NCI-H510A treated with DMSO at 0.1 percent for 48 hours (cell line): ENCODE measurements at places on chromosomes 16 and 17.

DNA sequence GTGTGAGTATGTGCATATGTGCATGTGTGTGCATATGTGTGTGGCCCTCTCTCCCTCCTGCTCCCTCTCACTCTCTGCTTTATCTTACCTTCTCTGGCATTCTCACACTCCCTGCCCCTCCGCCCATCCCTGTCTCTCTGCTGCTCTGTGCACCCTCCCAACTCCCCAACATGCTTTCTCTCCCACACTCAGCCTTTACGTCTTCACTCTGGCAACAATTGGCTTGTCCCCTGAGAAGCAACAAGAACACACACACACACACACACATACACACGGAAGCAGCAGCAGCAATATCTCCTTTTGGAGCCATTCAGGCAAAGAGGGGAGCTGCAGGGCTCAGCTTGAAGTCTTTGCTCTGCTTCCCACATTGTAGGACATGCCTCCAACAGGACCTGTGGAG is 27.8 kb downstream of the PITPNM3 start:
- no peak for DNase-seq

- no peak for DNase-seq
These were observed 32.3 kb downstream of the CLEC16A start for GRCh38 chr16:10976634-10977033.

DNA sequence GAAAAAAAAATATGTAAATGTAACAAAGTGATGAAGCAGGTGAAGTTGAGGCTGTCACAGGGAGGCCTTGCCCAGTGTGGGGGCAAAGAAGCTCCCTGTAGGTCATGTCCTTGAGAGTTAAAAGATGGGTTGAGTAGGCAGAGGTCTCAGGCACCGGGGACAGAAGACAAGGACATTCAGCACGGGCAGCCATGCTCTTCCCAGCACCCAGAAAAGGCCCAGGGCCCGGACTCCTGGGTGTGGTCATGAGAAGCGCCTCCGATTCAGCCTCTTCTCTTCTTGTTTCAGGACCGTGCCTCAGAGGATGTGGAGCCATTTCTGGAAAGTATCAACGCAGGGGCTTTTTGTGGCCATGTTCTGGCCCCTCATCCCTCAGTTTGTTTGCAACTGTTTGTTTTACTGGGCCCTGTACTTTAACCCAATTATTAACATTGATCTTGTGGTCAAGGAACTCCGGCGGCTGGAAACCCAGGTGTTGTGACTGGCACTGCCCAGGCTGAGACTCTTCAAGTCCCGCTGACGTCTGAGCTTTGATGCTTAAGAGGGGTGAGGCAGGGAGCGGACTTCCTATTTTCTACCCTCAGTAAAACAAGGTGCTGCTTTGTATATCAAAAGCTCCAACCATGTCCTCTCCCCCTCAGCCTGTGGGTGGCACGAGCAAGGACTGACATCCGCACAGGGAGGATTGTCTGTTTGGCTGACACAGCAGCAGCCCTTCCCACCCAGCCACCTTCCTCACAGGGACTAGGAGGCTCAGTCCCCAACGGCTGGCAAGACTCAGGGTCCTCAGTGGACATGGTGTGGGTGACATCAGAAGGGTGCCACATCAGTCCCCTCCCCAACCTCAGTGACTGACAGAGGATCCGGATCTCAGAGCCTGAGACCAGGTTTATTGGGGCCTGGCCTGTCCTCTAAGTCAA is 26.5 kb downstream of the PLA2G10 start:
- DNase-seq, result no peak

GRCh38 chr17:65888649-65889048 is 303.3 kb downstream of the CEP112 start:
- DNase-seq, result no peak

DNA sequence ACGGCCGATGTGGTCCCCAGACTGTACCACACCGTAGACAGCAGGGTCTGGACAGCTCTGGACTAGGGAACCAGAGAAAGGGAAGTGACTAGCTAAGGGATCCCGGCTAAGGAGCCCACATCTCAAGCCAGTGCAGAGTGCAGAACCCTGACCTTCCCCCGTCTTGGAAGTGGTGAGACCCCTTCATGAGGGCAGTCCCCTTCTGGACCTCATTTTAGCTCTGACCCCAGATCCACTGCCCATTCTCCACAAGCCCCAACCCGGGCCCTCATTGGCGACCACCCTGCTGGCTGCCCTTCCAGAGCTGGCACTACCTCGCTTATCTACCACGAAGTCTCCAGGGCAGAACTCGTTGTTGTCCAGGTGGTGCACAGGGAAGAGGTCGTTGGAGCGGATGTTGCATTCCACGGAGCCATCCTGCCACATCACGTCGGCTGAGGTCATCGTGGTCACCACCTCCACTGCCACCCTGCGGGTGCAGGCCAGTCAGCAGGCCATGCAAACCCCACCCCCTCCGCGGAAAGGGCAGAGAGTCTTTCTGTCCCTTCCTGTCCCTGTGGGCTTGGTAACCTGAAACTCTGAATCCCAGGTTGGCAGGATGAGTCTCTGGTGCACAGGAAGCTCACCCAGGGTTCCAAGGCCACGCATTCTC is 14.2 kb downstream of the SPHK1 start:
- DNase-seq, result no peak

- peak; percentile 77 for DNase-seq
These were observed 47.0 kb downstream of the ADAMTS18 start for GRCh38 chr16:77387815-77388209.

GRCh38 chr16:27174007-27174406 is 29.3 kb upstream of the KDM8 start:
- peak; percentile 75 for DNase-seq

GRCh38 chr16:8867932-8868415 is 832 bp downstream of the CARHSP1 start:
- no peak for DNase-seq

DNA sequence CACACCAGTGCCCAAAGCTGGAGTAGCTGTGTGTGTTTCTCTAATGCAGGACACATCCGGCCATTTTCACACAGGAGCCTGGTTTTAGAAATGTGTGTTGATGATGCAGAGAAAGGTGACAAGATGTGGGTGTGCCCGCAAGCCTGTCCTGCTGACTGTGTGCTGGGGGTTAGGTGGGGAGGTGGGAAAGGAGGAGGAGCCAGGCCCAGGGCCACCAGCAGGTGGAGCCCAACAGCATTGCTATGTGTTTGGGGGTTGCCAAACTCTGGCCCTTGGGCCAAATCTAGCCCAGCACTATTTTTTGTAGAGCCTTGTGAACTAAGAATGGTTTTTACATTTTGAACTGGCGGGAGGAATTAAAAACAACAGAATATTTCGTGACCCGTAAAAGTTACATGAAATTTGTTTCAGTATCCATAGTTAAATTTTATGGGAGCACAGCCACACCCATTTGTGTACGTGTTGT is 61.7 kb upstream of the LGALS9 start:
- no peak for DNase-seq

GRCh38 chr17:44216173-44216572 is 3.3 kb downstream of the UBTF start:
- DNase-seq, result no peak

DNA sequence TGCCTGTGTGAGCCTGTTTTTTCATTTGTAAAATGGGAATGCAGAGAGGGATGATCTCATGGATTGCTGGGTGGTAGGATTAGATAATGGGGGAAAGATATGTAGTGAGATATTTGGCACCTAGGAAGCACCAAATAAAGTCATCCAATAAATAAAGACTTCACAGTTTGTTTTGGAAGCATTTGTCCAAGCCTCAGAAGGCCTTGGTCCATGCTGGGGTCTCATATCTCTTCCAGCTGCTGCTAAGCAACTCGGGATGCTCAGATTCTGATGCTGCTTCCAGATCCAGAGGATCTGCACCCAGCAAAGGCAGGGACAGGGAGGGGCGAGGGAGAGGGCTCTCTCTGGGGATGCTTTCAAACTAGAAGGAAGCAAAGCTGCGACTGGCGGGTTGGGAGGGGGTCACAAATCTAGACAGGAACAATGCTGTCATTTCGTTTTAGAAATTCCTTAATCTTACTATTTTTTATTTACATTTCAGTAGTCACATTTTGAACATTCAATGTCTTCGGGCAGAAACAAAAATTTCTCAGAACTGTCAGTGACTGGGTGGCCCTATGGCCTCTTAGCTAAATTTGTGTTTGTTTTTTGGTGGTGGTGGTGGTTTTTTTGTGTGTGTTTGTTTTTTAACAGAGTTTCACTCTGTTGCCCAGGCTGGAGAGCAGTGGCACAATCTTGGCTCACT is 114.9 kb upstream of the CDH5 start:
- DNase-seq, result no peak

DNA sequence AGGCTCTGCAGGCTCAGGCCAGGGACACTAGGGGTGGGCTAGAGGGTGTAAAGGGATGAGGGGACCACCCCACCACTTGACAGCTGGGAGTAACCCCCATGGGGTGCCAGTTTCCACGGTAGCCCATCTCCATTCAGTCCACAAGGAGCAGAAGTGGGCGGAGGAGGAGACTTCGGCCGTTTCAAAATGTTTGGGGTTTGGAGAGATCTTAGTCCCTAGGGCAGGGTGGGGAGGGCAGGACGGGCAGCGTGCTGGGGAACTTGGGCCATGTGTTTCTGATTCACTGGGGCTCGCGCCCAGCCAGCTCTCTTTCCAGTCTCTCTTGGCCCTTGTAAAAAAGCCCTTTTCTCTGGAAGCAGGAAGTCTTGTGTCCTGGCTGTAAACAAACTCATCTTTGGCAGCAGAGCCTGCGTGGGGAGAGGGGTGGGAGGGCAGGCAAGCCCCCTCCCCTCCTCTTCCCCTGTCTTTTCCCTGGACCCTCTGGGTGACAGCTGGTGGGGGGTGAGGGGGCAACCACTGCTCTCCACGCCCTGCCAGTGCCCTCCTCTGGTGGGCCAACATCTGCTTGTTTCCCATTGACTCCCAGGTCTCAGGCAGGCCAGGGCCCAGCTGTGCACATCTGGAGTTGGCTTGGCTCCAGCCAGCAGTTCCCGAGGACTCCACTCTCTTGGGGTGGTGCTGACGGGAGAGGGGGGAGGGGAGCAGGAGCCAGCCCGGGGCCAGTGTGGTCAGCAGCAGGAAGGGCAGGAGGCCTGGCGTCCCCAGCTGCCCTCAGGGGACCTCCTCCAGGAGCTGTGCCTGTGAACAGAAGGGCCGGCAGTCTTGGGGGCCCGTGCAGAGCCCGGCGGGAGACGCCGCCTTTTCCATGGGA is 8.1 kb downstream of the CYGB start:
- no peak for DNase-seq
